ENCODE measurements at places on chromosomes 12 and 14.
A peak's percentile ranks its signal among the peaks of the same experiment; 100 is the strongest.

DNA sequence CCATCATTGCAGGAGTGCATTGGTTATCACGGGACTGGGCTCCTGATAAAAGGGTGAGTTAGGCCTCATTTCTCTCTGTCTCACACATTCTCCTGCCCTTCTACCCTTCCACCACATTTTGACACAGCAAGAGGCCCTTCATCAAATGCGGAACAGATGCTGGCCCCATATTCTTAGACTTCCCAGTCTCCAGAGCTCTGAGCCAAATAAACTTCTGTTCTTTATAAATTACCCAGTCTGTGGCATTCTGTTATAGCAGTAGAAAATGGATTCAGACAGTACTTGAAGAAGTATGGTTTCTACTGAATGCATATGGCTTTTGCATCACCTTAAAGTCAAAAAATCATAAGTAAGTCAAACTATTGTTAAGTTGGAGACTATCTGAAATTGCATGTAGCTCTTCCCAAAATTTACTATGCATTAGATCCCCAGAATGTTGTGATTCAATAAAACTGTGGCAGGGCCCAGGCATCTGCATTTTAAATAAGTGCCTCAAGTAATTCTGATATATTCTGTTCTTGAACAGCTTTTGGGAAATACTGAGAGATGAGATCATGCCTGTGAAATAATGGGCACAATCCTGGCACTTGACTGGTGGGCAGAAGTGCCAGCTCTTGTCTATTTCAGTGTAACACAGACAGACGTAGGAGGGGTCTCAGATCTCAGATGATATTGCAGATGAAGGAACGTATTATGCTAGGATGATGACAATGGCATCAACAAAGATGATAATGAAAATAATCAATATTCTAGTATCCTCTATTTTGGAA is 68.2 kb downstream of the E2F7 start:
- no peak for DNase-seq

DNA sequence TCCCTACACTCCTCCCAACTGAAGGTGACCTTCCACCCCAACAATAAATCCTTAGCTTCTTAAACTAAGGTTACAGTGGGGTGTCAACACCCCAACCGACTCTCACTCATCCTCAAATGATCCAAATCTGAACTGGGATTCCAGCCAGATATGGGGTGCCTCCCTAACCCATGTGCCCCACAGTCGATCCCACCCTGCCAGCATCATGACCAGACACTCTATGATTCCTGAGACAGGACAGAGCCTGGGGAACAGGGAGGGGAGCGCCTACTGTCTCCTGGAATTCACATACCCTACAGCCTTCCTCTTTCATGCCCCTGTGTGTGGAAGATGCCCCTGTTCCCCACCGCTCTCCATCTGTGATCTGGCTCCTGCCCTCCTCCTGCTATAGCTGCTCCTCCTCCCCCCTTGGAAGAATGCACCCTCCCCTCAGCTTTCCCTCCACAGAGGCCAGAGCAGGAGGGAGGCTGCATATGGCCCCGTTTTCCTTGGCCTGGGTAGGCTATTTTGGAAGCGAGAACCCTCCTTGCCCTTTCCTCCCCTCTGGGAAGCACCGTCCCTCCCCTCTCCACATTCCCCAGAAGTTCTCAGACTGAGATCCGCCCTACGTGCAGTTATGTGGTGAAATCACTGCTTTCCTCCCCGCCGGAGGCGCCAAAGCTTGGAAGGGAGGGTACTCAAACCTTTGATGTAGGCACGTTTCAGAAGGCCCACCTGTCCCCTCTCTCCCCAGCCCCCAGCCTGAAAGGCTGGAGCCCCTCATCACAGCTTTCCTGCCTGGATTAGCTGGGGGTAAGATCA is 48.0 kb downstream of the SMUG1 start:
- no peak for DNase-seq

DNA sequence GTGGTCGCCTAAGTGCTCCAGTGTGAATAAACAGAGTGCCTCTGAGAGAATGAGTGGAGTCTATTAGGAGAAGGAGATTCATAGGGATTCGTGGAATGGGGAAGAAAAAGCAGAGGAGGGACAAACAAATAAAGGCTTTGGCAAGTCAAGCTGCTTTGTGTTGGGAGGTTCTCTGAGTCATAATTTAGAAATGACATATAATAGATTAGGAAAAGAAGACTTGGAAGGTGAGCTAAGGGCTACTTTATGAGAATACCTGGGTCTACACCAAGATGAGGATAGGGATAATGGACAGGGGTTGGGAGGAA is 6.4 kb upstream of the NTN4 start:
- DNase-seq, result no peak

DNA sequence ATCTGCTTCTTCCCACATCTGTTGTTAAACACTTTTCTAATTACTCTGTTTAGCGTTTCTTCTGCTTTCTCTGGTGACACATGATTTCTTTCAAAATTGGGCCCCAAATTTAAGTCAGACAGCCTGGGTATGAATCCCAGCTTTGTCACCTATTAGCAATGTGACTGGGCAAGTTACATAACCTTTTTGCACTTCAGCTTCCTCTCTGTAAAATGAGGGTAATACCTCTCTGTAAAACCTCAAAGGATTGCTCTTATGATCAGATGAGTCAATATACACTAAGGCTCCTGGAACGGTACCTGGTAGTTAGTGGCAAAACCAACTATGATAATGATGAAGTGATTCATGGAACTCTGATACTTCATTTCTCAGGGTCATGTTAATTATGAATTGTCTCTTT is 33.0 kb downstream of the E2F7 start:
- no peak for DNase-seq

DNA sequence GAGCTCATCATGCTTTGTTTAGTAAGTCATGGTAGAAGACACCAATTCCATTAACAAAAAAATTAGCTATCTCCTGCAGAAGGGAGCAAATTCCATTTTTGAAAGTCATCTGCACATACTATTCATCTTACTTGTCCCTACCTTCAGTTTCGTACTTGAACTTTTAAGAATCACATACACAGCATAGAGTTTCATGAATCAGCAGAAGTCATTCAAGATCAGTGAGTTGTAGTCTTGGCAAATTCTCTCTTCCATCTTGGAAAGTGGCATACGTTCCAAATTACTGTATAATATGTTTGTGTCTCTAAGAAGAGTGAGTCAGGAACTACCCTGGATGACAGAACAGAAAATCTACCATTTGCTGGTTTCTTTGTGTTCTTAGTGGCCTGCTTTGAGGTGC is 14.1 kb downstream of the VRK1 start:
- no peak for DNase-seq

DNA sequence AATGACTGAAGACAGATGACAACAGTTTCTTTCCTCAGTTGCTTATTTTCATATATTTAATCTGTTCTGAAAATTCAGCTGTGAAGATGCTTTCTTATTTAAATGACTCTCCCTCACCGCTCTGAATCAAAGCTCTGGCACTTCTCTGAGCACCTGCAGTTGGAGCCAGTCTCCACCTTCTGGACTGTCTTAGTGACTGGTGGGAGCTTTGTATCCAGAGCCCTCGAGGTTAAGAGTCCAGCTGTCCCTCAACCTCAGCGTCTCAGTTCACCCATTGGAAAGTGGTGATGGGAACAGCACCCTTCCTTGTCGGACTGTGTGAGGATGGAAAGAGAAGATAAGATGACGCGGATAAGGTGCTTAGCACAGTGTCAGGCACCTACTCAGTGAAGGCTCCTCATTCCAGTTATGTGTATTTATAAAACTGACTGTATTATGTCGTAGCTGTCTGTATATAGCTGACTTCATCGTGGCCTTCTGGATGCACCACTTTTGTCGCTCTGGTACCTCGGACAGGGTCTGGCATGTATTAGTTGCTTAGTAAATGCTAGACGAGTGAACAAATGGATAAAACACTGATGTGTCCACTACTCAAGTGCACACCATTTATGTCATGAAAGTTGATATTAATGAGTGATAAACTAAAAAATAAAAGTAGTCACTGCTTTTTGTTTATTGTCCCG is 34.5 kb downstream of the ELK3 start:
- DNase-seq, result no peak

DNA sequence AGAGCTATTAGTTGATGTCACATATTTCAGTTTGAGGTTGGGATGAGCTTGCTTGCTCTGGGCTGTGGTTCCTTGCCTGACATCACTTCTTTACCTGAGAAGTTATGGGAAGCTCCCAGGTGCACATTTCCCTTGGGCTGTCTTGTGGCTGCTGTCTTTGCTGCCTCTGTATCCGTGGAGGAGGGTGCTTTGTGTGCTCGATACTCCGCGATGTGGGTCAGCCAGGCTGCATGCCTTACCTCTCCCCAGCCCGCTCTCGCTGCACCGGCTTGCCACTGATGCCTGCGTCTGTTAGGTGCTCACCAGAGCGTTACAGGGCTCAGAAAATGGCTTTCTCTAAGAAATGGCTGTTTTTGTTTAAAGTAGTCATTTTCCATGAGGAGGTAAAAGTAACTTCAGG is 19.6 kb downstream of the PELI2 start:
- no peak for DNase-seq

GRCh38 chr14:103748534-103748857 is 32.9 kb downstream of the ZFYVE21 start:
- peak; percentile 51 for DNase-seq

GRCh38 chr14:34710006-34710405 is 4.4 kb downstream of the CFL2 start:
- no peak for DNase-seq

DNA sequence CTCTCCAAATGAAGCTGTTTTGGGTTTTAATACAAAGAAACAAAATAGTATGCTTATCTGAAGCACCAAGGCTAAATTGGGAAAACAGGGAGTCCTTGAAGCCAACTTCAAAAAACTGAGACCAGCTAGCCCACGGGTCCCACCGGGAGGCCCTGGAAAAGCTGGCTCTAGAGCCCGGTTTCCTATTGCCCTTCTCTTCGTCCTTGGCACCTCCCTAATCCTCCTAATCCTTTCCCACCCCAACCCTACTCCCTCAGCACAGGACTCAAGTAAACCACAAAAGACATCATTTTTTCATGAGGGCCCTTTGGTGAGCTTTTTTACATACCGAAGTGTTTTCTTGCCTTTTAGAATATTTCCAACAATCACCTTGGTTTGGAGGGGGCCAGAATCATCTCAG is 11.3 kb downstream of the LRRC74A start:
- DNase-seq, result no peak
